ENCODE measurements at places on chromosomes 5 and 9. TPM values are rescaled to one million over a fixed set of nuclear protein-coding genes. Genes with fewer than 3 reads are reported as not detected.
A peak's percentile ranks its signal among the peaks of the same experiment; 100 is the strongest.

The KIF20A gene
- total RNA-seq: 39.9 TPM

DNA sequence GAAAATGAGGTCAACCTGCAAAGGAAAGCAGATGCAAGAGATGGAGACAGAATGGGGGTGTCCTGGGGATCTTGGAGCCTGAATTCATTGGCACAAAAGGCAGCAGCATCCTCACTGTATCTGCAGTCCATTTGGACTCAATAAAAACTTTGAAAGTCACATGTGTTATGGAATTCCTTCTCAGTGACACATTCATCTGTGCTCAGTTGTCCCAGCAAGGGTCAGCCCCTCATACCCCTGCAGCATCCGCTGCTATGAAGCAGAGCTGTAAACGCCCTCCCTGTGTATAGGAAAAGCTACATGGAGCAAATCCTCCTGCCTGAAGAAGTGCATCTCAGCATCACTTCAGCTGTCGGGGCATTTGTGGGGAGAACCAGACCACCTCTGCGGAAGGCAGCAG lies 14.5 kb upstream of the RARS1 start:
- no peaks in the 10 kb centered on the region for H3K4me1 ChIP-seq
- no peaks in the 10 kb centered on the region for H3K27me3 ChIP-seq
- no peak for DNase-seq

DNA sequence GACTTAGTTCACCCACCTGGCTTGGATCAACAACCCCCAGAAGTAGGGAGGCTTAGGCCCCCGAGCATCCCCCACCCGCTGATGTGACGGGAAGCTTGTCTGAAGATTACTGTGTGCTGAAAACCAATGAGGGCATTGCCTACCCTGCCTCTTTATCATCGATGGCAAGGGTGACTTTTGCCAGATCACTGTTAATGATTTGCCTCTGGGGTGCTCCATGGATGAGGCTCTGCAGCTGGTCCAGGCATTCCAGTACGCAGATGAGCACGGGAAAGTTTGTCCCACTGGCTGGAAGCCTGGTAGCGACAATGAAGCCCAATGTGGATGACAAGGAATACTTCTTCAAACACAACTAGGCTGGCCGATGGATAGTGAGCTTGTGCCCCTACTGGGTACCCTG lies 22.0 kb downstream of the RUFY1 start:
- peaks cover 18% of the 10 kb centered on the region for H3K36me3 ChIP-seq
- H3K4me1 ChIP-seq: no peaks in the 10 kb centered on the region
- no peak overlapping the region for H3K4me3 ChIP-seq
- DNase-seq: no peak
- H3K27me3 ChIP-seq: no peaks in the 10 kb centered on the region
- H3K27ac ChIP-seq: no peak overlapping the region

DNA sequence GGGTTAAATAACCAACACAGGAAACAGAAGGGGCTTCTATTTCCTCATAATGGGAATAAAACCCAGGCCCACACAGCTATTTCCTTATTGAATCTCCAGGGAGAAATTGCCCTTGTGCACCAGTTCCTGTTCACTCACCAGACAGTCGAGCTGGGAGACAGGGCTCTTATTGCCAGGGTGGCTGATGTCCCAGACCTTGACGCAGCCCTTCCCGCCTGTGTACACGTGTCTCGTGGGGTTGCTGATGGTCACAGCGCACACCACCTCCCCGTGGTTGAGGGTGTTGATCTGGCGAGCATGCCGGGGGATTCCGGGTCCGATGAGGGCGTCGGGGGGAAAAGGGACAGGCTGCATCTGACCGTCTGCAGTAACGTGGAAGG lies 96.5 kb downstream of the TLE1 start:
- no peak overlapping the region for H3K27ac ChIP-seq
- H3K4me1 ChIP-seq: peaks cover 20% of the 10 kb centered on the region
- H3K27me3 ChIP-seq: peaks cover 21% of the 10 kb centered on the region
- DNase-seq: no peak

The TNIP1 gene
- 358 TPM for total RNA-seq

DNA sequence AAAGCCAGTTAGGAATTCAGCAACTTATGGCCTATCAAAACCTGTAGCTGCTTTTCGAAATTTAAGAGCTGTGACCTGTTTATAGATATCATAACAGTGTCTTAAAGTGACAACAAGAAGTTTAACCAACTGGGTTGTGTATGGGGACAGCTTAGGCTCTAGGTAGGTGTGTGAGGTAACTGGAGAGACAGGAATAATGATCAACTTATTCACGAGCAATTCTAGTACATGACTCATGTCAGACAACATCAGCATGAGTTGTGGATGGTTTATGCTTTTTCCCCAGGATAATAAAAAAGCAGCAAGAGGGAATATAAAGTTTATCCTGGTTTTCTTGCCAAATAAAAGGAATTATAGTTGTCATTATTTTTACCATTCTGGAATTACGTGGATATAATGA lies 88.6 kb downstream of the GDNF start:
- H3K4me1 ChIP-seq: no peaks in the 10 kb centered on the region
- H3K27ac ChIP-seq: no peak overlapping the region
- peaks cover 10% of the 10 kb centered on the region for H3K36me3 ChIP-seq
- H3K4me3 ChIP-seq: no peak overlapping the region
- no peaks in the 10 kb centered on the region for H3K27me3 ChIP-seq

DNA sequence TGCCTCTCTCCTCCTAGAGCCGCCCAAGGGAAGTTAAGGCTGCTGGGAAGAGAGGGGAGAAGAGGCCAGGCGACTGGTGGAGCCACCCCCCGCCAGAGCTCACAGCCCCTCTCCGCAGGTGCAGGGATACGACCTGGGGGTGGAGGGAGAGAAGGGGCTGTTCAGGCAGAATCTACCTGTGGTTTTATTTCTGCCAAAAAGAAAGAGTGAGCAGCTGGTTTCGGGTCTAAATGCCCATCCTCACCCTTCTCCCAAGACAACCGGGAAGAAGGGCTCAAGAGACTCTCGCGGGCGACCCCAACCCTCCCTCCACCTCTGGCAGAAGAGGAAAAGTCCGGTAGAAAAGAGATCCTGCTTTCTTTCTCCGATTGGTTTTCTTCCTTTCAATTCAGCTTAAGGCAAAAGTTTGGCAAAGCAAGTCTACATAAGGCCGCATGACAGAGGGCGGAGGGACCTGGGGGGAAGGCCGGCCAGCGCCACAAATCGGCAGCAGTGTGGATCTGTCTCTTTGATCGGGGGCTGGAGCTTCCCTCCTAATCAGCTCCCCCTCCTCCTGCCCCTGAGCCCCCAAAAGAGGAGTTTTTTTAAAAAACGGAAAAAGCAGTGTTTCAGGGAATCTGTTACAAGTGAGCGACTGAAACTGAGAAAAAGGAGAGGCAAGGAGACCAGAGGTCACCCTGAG lies 16.3 kb downstream of the FAM78A start:
- no peaks in the 10 kb centered on the region for H3K27me3 ChIP-seq
- H3K27ac ChIP-seq: no peak overlapping the region
- no peak overlapping the region for H3K4me3 ChIP-seq
- no peak for DNase-seq

- H3K36me3 ChIP-seq: no peaks in the 10 kb centered on the region
- DNase-seq: no peak
- no peaks in the 10 kb centered on the region for H3K4me1 ChIP-seq
- no peak overlapping the region for H3K27ac ChIP-seq
- H3K4me3 ChIP-seq: no peak overlapping the region
Measured at GRCh38 chr9:98930792-98931191, 12.9 kb upstream of the COL15A1 start.

GRCh38 chr9:25716220-25716872 lies 38.1 kb upstream of the TUSC1 start:
- H3K27ac ChIP-seq: no peak overlapping the region
- H3K27me3 ChIP-seq: no peaks in the 10 kb centered on the region
- H3K4me1 ChIP-seq: no peaks in the 10 kb centered on the region
- H3K4me3 ChIP-seq: no peak overlapping the region
- no peaks in the 10 kb centered on the region for H3K36me3 ChIP-seq

GRCh38 chr9:8332331-8332650 lies 532.7 kb upstream of the DMAC1 start:
- no peaks in the 10 kb centered on the region for H3K27me3 ChIP-seq
- no peak for DNase-seq
- H3K4me3 ChIP-seq: no peak overlapping the region
- no peaks in the 10 kb centered on the region for H3K36me3 ChIP-seq

- H3K27ac ChIP-seq: peak overlapping the region; percentile 90
- H3K4me1 ChIP-seq: peaks cover 69% of the 10 kb centered on the region
- no peaks in the 10 kb centered on the region for H3K36me3 ChIP-seq
- H3K27me3 ChIP-seq: no peaks in the 10 kb centered on the region
Measured at GRCh38 chr5:154784856-154785255, 29.7 kb downstream of the LARP1 start.

- H3K27ac ChIP-seq: no peak overlapping the region
- no peak for DNase-seq
- peaks cover 25% of the 10 kb centered on the region for H3K27me3 ChIP-seq
- H3K4me1 ChIP-seq: peaks cover 22% of the 10 kb centered on the region
- H3K4me3 ChIP-seq: no peak overlapping the region
Measured at GRCh38 chr5:172407241-172407691, 47.1 kb downstream of the SH3PXD2B start.

GRCh38 chr5:131265311-131265803 lies 1.5 kb downstream of the CDC42SE2 start:
- peaks cover 54% of the 10 kb centered on the region for H3K4me1 ChIP-seq
- H3K36me3 ChIP-seq: peaks cover 10% of the 10 kb centered on the region
- H3K4me3 ChIP-seq: peak overlapping the region; percentile 77
- H3K27ac ChIP-seq: peak overlapping the region; percentile 92

The PCDHGB6 gene
- total RNA-seq: not detected

DNA sequence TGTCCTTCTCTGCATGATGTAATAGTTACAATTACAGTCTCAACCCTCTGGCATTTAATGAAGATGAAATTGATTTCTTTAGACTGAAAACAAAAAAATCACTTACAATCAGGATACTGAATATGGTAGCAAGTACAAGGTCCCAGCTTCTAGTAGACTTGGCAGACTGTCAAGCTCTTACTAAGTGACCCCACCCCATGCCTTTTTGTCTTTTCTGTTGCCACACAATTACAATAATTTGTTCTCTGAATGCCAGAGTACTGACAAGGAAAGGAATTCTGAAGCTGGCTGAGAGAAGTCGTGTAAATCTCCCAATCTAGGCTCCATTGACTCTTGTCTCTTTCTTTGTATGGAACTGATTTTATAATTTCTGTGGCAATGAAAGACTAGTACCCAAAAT lies 154.2 kb downstream of the TMC1 start:
- H3K36me3 ChIP-seq: no peaks in the 10 kb centered on the region
- H3K4me3 ChIP-seq: no peak overlapping the region
- H3K4me1 ChIP-seq: no peaks in the 10 kb centered on the region
- H3K27me3 ChIP-seq: no peaks in the 10 kb centered on the region

GRCh38 chr5:168976311-168976970 lies 324.5 kb downstream of the SLIT3 start:
- DNase-seq: no peak
- H3K27me3 ChIP-seq: peaks cover 47% of the 10 kb centered on the region
- H3K4me1 ChIP-seq: no peaks in the 10 kb centered on the region
- no peaks in the 10 kb centered on the region for H3K36me3 ChIP-seq
- H3K4me3 ChIP-seq: no peak overlapping the region
- H3K27ac ChIP-seq: no peak overlapping the region

The PPP3R2 gene
- total RNA-seq: not detected

DNA sequence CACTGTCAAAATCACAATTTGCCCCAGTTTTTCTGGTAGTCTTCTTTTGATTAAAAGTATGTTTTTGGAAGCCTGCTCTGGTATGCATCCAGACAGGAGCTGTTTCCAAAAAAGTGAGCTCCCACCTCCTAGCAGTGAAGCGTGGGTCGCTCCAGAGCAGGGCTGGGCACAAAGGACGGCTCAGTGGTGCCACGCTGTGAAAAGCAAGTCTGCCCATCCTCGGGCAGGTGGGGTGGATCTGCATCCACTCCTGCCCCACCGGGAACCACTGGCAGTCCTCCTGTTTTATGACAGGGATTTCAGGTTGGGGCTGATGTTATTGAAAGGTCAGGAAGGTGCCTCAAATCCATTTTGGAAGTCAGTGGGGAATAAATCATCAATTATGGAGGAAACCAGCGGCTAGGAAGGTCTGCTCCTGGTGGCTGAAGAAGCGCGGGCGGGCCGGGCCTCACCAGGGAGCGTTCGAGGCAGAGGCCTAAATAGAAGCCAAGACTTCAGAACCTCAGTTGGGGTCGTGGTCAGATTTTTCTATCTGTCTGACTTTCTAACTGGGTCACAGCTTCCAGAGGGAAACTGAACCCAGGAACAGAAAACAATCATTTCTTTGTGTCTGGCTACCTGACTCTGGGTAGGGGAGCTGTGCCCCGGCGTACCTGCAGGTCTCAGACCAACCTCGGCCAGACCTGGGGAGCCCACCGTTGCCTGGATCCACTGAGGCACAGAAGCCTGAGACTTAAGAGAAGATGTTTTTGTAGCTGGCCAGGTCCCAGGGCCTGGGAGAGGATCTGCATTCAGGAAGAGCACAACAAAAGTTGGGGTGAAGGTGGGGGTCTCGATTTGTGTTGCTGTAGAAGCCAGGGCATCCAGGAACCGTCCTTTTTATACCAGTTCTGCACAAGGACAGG lies 168.1 kb downstream of the PAX5 start:
- DNase-seq: no peak
- H3K36me3 ChIP-seq: no peaks in the 10 kb centered on the region
- no peak overlapping the region for H3K27ac ChIP-seq
- H3K27me3 ChIP-seq: peaks cover 12% of the 10 kb centered on the region
- H3K4me3 ChIP-seq: no peak overlapping the region

DNA sequence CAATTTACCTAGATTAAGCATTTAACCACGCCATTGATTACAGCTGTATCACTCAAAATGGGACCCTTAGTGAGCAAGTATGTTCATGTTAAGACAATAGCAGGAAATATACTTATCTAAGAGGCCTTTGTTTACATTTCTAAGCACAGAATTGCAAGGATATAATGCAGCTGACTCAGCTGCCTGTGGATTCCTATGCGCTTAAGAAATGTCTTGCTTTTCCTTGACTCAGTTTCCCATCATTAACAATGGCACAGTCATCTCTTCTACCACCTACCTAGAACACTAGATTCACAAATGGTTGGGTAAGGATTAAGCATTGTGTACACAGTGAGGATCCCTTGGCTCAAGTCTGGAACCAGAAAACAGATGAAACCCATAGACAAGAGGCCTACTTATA lies 163.8 kb downstream of the TSSK1B start:
- H3K4me3 ChIP-seq: no peak overlapping the region
- peaks cover 15% of the 10 kb centered on the region for H3K4me1 ChIP-seq
- H3K27ac ChIP-seq: no peak overlapping the region
- no peaks in the 10 kb centered on the region for H3K36me3 ChIP-seq
- no peak for DNase-seq

- no peaks in the 10 kb centered on the region for H3K27me3 ChIP-seq
- H3K27ac ChIP-seq: no peak overlapping the region
- no peak overlapping the region for H3K4me3 ChIP-seq
- DNase-seq: no peak
- H3K36me3 ChIP-seq: peaks cover 2% of the 10 kb centered on the region
Measured at GRCh38 chr9:99947395-99947794, 40.9 kb downstream of the STX17 start.

DNA sequence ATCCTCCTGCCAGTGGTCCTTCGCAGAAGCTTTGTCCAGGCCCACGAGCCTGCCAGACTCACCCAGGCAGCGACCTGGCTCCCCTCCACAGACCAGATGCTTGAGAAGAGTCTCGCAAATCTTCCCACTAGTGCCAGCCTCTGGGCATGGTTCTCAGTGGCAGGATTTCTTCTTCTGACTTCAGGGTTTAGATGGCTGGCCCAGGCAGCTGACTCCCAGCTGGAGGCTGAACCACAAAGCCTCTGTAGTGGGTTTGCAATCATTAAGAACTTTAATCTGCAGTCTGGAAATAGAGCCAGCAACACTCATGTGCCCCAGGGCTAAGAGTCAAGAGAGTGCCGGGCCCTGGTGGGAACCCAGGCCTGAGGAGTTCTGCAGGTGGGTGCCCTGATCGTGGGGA lies 90.6 kb upstream of the ICE1 start:
- H3K4me3 ChIP-seq: no peak overlapping the region
- H3K36me3 ChIP-seq: peaks cover 1% of the 10 kb centered on the region
- no peaks in the 10 kb centered on the region for H3K27me3 ChIP-seq
- DNase-seq: no peak
